ENCODE measurements at places on chromosomes 4 and X. TPM values are rescaled to one million over a fixed set of nuclear protein-coding genes. Genes with fewer than 3 reads are reported as not detected.

GRCh38 chrX:41781500-41781899 lies 57.5 kb downstream of the GPR82 start:
- DNase-seq, result peak; percentile 16

DNA sequence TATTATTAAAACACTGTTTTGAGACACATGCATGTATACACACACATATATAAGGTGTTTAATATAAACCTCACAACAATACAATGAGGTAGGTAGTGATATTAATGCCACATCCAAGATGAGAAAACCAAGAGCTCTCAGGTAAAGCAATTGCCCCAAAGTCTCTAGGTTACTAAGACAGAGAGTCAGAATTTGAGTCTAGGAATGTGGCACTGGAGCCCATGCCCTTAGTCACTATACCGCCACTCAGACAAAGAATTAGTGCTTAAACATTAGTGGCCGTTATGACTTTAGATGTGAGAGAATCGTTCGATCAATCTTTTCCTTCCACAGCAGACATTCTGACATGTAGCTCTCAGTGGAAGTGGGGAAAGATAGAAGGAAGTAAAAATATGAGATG lies 108.2 kb upstream of the ACSL4 start:
- DNase-seq, result no peak

DNA sequence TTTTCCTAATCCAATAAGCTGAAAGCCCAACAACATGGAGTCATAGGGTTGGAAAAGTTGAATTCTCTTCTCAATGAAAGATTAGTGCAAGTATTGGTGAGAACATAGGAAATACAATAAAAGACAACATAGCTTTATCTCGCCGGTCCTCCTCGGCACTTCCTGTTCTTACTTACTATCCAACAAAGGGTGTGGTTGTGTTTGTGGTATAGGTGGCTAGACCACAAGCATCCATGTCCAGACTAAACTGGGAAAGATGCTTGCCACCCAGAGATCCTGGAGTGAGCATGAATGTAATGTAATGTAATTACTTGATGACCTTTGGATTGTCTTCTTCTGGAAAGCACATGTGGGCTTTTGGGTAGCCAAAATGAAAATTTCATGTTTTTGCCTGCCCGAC lies 223.8 kb downstream of the CPE start:
- DNase-seq, result no peak

GRCh38 chr4:76723373-76723772 lies 174.6 kb downstream of the SOWAHB start:
- DNase-seq, result no peak

Gene ARHGEF6
- 8.7 TPM for polyA plus RNA-seq

Gene XK
- 12.3 TPM for polyA plus RNA-seq

Data from large intestine (tissue), 12 donors.